Activated CD8-positive, alpha-beta memory T cell treated with anti-CD3 and anti-CD28 coated beads, Interleukin-2, amount 50 U/mL, for 48 hours (primary cell): ENCODE measurements at places on chromosomes 5 and 9.

- DNase-seq: no peak
Measured at GRCh38 chr5:150457121-150457520, 7.6 kb upstream of the RPS14 start.

DNA sequence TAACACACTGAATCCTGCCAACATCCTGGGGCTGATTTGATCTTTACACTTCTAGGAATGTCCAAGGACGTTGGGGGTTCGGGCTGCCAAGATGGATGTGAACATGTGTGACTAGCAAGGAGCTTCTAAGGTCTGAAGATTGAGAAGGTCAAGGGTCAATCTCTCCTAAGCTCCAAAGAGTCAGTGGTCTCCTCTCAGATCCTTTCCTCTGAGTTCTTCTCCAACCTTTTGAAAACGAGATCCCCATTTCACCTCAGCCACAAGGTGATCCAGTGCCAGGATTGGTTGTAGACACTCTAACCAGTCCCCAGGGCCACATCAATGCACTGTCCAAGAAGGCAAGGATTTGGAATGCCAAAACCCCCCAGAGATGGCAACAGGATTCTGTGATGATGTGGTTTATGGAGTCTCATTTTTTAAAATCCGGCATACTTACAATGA is 266.8 kb downstream of the NDUFS4 start:
- no peak for DNase-seq

DNA sequence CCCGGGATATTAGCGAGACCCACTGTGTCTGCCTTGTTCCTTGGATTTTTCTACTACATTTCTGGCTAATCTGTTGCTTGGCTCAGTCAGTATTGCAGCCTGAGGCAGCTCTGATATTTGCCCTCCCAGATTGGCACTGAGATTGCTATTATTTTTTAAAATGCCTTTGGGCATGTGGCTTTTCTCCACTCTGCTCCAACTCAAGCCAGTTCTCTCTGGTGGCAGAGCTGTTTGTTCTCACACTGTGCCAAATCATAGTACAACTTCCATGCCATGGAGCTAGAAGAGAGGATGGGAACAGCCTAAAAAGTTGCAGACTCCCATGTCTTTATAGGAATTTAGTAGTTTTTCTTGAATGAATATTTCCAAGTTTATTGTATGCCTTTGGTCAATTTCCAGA is 155.9 kb upstream of the ATP10B start:
- no peak for DNase-seq

- no peak for DNase-seq
Measured at GRCh38 chr5:172664018-172664417, 23.0 kb downstream of the NEURL1B start.

DNA sequence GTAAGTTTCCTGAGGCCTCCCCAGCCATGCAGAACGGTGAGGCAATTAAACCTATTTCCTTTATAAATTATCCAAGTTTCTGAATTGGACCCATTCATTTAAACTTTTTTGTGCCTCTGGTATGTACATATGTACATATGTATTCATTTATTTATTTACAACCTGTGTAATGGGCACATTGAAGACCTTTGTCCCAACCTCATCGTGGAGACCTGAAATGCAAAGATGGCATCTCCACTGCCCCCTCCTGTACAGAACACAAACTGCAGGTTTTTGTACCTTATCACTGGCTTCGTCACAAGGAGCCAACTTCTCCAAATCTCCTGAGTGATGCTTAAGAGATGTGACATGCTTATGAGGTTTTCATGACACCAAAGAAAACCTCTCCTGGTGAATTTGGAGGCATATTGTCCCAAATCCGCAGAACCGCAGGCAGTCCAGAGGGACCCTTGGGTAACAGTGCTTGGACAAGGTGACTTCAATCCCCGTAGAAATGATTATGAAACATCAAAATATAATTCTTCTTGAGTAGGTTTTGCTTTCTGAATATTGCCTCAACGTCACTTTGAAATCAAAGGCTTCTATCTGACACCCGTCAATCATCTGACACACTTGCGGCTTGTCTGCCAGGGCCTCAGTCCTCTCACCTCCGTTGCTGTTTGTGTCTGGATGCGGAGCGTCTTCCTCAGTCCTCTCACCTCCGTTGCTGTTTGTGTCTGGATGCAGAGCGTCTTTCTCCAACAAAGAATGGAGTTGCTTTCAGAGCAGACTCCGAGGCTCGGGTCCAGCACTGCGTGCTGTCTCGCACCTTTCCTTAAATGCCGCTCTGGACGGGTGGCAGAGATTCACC is 135.0 kb upstream of the IRX4 start:
- no peak for DNase-seq

DNA sequence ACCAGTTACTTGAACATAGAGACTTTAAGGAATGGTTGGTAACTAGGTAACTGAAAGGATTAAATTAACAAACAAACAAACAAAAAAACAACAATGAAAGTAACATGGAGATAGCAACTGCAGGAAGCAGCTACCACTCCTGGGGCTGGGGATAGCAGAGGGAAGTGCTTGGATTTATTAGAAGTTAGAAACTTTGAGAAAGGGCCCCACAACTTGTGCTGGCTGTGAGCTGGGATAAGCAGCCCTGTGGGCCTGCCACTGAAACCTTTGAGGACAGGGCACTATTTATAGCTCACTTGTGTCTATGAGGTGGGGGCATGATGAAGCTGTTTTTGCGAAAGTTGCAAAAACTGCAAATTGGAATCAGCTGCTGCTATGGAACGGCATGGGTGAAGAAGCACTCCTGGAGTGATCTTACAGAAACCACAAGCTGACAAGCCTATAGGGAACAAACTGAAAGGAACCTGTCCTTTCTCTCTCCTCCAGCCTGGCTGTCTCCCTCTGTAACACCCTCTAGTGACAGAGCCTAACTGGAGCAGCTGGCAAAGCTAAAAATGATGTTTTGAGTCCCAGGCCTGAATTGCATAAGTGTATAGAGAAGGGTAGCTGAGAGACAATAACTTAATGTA is 91.4 kb upstream of the RANBP6 start:
- no peak for DNase-seq

DNA sequence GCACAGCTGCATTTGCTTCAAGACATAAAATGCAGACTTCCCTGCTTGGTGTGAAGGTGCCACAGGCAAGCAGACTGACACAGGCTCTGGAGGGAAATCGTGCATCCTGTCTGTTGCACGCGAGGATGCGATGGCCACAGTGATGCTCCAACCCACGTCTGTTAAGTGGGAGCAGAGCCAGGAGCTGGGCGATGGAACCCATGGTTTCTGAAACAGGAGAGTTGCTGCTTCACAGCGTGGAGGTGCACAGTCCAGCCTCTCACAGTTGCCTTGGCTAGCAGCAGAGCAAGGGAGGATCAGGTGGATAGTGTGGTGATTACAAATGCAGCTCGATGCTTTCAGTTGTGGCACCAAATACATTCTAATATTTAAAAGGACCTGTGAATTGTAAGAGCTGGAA is 108.8 kb downstream of the TENT4A start:
- DNase-seq: no peak

DNA sequence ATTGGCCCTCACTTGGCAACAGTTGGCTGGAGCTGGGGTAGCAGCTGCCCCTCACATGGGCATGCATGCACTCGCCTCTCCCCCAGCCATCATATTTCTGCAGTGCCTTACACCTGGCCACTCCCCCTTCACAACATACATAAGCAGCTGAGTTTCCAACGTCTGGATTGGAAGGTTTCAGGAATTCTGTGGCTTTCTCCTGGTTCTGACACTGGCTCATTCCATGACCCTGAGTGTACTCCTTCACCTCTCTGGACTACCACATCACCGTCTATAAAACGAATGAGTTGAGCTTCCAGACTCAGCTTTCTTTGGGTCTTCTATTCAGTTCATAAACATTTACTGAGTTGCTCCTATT is 84.3 kb downstream of the GALNT10 start:
- no peak for DNase-seq

DNA sequence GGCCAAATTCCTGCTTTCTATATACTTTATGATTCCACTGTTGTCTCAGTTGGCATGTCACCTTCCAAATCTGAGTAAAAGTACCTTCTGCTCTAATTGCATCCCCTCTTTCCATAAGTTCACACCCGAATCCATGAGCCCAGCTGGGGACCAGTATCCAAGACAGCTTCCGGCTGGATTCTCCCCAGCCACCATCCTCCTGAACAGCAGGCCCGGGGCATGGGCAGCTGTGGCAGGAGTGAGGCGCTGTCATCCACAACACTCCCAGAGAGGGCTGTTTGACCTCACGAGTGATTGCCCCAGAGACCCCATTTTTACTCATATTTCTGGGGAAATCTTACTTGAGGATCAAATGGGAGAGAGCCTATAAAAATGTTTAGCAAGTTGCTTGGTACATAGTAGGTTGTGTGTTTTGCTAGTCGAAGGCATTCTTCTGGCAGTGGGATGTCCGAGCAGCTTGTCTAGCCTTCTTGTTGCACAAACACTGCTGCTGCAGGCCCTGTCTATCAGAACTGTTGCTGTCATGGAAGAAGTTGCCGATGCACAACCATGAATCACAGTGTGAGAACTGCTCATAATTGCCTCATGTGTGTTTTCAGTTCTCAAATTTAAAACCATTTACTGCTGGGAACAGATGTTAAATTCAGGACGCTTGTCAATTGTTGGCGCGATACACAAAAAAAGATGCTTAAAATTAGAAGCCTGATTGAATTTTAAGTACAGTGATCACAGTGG is 93.8 kb downstream of the HSPA4 start:
- DNase-seq: no peak

- no peak for DNase-seq
Measured at GRCh38 chr5:117671551-117671950, 1096.9 kb upstream of the SEMA6A start.

- no peak for DNase-seq
Measured at GRCh38 chr9:70607926-70608325, 193.5 kb upstream of the KLF9 start.

- DNase-seq: no peak
Measured at GRCh38 chr5:60505373-60506171, 194.4 kb downstream of the DEPDC1B start.

- no peak for DNase-seq
Measured at GRCh38 chr9:547314-547713, 294.2 kb upstream of the DMRT1 start.

DNA sequence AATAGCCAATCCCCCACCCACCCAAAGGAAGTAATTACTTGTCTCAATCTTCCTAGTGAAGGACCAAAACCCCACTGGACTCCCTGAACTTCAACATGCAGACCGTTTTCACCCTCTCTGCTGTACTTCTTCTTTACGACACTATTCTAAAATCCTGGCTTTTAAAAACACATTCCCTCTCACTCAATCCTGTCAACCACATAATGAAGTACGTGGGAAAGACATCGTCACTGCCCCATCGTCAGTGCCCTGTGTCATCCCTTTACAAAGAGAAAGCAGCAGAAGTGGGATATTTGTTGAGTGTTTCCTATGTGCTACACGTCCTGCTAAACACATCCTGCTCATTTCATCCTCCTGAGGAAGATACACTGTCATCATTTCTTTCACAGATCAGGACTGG is 54.2 kb downstream of the MAPKAP1 start:
- no peak for DNase-seq

GRCh38 chr5:75885849-75886596 is 168.8 kb upstream of the POC5 start:
- no peak for DNase-seq
